ENCODE measurements at places on chromosomes 5 and 9.

DNA sequence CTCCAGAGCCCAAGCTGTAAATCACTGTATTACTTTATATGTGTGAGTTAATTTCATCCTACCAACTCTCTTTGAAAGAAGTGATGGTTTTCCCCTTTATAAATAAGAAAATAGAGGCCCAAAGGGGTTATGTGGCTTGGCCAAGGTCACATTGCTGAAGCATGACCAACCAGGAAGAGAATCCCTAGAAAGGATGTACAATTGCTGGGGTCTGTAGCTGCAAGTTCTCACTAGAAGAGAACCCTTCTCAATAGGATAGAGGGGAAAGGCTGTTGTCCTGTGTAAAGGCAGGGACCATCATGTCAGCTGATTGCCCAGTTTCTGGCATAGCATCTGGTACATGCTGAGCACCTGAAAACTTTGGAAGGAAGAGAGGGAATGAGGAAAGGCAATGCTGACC lies 39.0 kb upstream of the FAT2 start:
- no peak for DNase-seq

DNA sequence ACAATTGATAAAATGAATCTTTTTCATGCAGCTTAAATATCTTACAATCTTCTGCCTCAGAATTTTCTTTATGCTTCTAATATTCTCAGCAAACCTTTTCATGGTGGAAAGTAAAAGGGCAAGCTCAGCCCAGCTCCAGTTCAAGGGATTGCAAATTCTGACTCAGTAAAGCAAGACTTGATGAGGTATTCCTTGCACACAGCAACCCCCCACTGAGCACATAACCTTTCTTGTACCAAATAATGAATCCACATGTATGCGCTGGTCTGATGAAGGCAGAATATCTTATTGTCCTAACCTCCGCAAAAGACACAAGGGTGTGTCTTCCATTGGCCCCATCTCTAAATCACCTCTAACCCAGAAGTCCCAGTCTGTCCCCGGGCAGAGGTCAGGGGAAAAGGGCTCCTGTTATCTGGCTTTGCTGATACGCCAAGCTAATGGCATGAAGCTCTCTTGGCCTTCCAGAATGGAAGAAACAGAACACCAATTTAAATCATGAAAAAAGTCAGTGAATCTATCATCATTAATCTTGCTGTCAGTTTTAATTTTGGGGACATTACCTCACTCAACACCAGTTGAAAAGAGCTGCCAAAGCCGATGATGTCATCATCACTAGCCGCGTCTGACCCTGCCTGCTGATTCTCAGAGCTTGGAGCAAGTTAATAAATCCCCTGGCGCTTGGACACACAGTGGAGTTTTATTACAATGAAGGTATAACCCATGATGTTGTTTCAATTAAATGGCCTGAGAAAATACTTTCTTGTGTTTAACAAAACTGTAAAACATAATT lies 592.5 kb upstream of the CLINT1 start:
- DNase-seq = peak; percentile 75

GRCh38 chr9:126393876-126394275 lies 67.2 kb downstream of the MVB12B start:
- no peak for DNase-seq

DNA sequence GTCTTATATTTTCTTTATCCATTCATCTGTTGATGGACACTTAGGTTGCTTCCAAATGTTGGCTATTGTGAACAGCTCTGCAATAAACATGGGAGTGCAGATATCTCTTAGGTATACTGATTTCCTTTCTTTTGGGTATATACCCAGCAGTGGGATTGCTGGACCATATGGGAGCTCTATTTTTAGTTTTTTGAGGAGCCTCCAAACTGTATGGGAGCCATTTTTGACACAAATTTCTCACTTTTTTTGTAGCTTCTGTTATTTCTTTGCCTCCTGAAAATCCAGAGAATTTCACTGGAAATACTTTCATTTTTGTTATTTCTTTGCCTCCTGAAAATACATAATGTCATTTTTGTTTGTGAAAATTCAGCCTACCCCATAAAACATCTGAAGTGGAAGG lies 15.0 kb upstream of the RANBP17 start:
- DNase-seq = no peak

DNA sequence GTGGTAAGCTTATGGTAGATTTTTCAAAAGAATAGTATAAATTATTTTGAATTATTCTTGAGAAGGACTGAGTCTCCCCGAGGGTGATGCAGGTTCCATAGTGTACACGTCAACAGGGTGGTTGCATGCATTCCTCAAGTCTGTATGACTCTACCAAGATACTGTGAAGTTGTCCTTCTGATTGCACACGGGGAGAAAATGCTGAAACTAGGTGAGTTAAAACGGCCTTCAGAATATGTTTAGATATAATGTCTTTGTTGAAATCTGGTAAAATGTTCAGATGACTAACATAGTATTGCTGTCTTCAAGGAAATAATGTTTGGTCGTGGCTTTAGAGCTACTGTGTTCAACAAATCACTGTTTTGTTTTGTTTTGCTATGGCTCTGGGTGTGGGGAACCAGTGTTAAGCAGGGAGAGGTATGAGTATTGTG lies 22.4 kb upstream of the TNFAIP8 start:
- DNase-seq = no peak

- no peak for DNase-seq
Measured at GRCh38 chr5:42621242-42621641, 135.4 kb upstream of the CCDC152 start.

GRCh38 chr9:76618762-76619161 lies 145.5 kb upstream of the PCA3 start:
- no peak for DNase-seq

DNA sequence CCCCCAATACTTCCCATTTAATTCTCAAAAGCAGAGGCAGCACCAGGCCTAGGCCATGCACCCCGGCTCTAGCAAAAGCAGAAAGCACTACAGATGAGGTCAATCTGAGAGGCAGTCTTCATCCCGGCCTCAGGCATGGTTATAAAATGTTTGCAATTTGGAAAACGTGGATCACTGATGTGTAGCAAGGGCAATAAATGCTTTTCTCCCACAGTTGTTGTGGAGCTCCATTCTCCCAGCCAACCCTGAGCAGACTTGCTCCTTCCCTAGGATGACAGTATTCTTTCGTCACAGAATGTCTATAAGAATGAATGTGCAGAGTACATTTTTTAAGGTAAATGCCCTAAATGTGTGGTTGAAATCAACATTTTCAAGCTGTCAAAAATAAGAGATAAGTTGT lies 157.3 kb upstream of the DAPK1 start:
- DNase-seq = no peak

GRCh38 chr9:124164811-124165210 lies 92.9 kb upstream of the NEK6 start:
- no peak for DNase-seq

- DNase-seq = no peak
Measured at GRCh38 chr5:4204276-4205141, 608.9 kb downstream of the IRX1 start.

GRCh38 chr9:129697656-129698253 lies 32.3 kb downstream of the PRRX2 start:
- no peak for DNase-seq

GRCh38 chr9:93824386-93825294 lies 130.5 kb downstream of the BARX1 start:
- DNase-seq = no peak

- no peak for DNase-seq
Measured at GRCh38 chr9:110847671-110848070, 179.1 kb downstream of the MUSK start.

DNA sequence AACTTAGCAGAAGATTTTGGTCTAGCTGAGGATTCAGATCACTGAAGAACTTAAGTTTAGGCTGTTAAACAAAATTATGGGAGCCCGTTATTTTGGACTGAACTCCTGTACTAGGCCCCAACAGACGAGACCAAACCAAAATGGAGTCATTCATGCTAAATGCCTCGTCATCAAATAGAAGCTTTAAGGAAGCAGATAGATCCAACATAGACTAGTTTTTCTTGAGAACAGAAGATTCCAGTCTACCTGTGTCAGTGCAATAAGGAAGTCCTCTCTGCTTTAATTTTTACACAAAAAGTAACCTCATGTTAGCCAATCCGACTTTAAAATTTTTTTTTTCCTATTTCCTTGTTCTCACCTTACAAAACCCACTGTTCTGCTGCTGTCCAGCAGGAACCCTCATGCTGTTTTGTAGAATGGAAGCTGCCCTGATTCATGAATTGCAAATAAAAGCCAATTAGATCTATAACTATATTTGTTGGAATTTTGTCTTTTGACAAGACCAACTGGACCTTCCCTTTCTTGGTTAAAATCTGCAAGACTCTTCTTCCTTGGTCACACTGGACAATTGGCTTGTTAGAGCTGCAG lies 29.0 kb upstream of the GOLM1 start:
- DNase-seq = no peak

DNA sequence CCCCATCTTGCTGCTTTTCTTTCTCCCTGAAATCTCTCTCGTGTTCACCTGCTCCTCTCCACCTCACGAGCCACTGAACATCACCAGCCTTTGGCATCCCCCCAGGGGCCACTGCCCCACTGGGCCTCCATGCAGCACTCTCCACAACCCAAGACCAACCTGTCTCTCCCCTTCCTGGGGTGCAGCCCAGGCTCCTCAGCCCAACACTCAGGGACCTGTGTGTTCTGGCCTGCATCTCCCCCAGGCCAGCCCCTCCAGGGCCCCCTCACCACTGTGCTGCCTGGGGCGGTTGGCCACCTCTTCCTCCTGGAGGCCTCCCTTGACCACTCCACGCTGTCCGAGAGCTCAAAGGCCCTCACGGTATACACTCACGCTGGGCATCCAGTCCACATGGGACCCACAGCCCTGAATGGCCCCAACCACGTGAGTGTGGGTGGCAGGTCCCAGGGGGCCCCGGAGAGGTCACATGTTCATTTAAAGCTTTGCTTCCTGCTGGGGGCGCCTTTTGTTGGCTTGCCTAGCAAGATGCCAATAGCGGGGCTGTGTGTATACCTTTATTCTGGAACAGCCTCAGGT lies 453 bp upstream of the DOK3 start:
- DNase-seq = no peak

GRCh38 chr5:159906463-159906862 lies 9.8 kb upstream of the ADRA1B start:
- DNase-seq = no peak

GRCh38 chr5:82314964-82315758 lies 37.0 kb upstream of the RPS23 start:
- DNase-seq = no peak

DNA sequence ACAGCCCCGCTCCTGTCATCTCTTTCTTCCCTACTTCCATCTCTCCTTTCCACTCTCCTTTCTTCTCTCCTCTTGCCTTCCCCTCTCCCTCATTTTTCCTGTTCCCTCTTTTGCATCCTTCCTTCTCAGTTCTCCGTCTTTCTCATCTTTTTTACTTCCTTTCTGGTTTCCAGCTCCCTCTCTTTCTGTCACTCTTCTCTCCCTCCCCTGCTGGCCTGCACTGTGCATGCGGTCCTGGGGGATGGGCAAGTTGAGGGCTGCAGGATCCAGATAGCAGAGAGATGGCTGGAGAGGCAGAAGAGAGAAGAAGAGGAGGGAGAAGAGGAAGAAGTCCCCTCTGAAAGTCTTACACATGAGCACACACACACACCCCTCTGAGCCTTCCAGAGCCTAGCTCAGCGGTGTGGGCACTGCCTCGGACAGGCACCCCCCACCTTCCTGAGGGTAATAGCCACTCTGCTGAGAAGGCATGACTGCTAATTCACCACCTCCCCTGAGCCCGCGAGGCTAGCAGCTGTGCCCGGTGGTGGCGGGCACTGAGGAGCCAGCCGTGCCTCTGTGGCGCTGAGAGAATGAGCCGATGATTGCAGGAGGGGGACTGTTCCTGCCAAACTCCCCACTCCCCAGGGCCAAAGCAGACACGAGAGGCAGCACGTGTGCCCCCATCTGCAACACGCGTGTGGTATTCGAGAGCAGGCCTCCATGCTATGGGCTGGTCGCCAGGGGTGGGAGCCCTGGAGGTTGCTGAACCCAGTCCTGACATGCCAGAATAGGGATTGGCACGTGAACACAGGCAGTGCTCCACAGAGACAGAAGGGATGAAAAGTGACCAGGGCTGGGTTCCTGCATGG lies 3.7 kb upstream of the CAMK2A start:
- DNase-seq = no peak

DNA sequence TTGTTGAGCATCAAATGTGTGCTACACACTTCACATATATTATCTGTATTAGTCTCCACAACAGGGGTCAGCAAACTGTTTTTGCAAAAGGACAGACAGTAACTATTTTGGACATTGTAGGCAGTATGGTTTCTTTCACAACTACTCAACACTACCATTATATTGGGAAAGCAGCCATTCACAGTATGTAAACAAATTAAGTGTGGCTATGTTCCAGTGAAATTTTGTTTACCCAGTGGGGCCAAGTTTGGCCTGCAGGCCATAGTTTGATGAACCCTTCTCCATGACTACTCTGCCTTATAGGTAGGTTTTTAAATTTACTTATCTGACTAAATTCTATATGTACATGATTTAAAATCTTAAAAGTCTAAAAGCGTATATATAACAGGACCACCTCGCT lies 13.0 kb upstream of the FAM151B start:
- DNase-seq = no peak

- DNase-seq = no peak
Measured at GRCh38 chr5:72561148-72561972, 54.1 kb upstream of the ZNF366 start.

DNA sequence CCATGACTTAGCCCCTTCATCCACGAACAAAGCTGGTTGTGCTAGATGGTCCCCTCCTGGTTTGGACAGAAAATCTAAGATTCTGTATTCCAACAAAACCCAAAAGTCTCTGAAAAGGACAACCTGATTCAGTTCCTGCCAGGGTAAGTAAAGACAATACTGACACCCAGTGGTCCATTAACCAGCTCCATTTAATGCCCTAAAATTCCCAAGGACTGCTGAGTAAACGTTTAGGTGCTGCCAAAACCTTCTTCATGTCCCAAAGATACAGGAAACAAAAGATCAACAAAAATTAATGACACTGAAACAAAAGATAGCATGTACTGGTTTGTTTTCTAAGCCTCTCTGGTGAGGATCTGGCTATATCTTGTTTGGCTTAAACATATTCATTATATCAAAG lies 25.3 kb upstream of the PPP1R2B start:
- no peak for DNase-seq

DNA sequence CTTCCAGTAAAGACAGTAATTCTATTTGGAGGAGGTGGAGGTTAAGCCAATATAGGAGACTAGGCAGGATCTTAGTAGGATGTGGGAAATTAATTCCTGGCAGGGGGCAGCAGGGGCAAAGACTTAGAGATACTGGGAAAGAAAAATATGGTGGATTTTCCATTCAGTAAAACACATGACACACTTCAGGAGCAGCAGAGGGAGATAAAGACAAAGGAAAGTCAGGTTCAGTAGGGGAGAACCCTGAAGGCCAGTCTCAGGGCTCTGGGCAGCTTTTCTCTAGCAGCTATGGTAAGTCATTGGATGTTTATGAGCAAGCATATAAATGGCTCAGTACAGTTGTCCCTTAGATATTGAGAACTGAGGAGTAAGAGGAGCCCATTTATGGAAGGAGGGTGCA lies 105.5 kb downstream of the PJA2 start:
- DNase-seq = no peak
